ENCODE measurements at places on chromosomes 7 and 10.
A peak's percentile ranks its signal among the peaks of the same experiment; 100 is the strongest.

- peak; percentile 92 for DNase-seq
Observed at GRCh38 chr10:31242902-31243301, 76.1 kb upstream of the ZEB1 start.

DNA sequence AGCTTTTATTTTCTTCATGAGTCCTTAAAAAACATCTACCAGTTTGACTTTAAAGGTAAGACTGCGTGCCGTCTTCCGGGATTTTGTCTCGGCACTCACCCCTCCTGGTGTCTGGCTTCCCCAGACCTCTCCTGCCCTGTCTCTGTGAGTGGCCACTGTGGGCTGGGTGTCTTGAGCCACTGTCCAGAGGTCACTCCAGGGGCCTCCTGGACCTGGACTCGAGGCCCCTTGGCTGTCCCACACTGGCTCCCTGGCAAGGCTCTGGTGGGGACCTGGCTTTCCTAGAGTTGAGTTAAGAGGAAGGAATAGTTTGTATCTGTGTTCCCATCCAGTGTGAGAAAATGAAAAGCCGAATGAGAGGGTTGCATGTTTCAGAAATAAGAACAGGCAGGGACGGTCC, 95.5 kb downstream of the NKX6-2 start:
- no peak for DNase-seq

DNA sequence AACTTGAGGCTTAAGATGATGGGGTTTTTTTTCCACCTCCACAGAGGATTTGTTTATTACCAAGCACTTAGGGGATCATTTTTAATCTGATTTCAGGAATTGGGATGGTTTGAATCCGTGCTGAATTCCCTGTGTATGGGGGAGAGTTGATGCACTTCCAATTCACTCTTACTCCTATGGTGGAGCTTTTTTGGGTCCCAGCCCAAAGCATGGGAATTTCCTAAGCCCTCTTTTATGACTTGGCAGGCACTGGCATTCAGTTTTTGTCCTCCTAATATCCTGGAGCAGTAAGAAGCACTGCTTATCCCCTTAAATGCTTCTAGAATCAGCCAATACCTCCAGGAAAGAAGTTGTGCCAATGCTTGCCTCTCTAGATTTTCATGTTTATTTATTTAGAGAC, 78.7 kb downstream of the HYCC1 start:
- DNase-seq = no peak

DNA sequence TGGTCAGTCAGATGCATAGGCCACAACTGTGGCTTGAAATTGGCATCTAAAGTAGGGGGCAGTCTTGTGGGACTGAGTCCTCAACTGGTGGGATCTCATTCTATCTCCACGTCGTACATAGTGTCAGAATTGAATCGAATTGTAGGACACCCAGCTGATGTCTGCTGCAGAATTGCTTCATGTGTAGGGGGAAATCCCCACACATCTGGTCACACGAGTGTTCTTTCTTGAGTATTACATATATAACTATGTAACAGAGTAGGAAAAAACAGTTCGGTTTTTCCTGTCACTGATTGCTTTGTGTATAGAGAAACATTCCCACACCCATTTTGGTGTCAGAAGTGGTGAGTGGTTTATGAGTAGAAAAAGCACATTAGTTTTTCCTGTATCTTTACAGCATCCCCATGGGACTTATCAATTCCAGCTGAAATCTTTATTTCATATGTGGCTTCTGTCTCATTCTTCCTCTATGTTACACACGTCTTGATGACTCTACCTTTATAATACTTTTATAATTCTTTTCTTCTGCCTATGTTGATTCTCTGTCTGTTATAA, 79.4 kb upstream of the PCGF5 start:
- DNase-seq = no peak

DNA sequence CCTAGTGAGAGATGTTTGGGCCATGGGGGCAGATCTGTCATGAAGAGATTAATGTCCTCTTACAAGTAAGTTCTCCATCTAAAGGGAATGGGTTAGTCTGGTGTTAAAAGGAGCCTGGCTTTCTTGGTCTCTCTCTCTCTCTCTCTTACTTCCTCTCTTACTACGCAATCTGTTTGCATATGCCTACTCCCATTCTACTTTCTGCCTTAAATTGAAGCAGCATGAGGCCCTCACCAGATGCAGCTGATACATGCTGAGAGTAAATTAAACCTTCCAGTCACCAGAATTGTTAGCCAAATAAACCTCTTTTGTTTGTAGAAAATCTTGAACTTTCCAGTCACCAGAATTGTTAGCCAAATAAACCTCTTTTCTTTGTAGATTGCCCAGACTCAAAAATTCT, 884.1 kb downstream of the NRG3 start:
- no peak for DNase-seq

DNA sequence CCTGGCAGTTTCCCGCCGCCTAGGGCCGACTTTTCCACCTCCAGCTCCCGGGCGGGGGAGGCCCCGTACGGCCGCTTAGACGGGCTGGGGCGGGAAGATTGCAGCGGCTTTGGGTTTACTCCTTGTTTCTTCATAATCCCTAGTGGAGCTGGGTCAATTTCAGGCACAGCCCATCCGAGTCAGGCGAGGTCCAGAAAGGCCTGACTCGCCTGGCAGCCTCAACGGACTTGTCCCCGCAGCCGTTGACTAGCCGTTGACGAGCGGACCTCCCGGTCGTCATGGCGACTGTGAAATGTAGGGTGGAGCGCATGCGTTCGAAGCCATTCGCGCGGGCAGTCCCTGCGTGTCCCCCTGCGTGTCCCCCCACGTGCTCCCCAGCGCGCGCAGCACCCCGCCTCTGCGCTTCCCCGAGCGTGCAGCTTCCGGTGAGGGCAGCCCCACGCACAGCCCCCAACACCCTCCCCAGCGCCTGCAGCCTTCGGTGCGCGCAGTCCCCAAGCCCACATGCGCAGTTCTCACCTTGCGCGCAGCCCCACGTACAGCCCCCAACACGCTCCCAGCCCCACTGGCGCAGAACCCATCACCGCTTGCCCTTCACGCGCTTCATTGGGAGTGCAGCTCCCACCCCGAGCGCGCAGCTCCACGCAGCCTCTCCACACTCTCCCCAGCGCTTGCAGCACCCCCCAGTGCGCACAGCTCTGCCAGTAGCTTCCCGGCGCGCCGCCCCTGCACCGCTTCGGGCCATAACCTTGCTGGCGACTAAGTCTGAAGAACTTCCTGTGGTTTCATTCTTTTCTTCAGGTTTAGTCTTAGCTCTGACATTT, 67.8 kb downstream of the TBX20 start:
- DNase-seq = no peak

- DNase-seq = no peak
Observed at GRCh38 chr7:8511855-8512254, 78.4 kb downstream of the NXPH1 start.

- DNase-seq = no peak
Observed at GRCh38 chr10:79995979-79996634, 47.2 kb upstream of the SFTPD start.

- no peak for DNase-seq
Observed at GRCh38 chr10:22320591-22321155, at the start of gene BMI1. BMI1 (plus strand) TSS chr10:22321099; CDS start chr10:22326450, 5,351 bp downstream.

DNA sequence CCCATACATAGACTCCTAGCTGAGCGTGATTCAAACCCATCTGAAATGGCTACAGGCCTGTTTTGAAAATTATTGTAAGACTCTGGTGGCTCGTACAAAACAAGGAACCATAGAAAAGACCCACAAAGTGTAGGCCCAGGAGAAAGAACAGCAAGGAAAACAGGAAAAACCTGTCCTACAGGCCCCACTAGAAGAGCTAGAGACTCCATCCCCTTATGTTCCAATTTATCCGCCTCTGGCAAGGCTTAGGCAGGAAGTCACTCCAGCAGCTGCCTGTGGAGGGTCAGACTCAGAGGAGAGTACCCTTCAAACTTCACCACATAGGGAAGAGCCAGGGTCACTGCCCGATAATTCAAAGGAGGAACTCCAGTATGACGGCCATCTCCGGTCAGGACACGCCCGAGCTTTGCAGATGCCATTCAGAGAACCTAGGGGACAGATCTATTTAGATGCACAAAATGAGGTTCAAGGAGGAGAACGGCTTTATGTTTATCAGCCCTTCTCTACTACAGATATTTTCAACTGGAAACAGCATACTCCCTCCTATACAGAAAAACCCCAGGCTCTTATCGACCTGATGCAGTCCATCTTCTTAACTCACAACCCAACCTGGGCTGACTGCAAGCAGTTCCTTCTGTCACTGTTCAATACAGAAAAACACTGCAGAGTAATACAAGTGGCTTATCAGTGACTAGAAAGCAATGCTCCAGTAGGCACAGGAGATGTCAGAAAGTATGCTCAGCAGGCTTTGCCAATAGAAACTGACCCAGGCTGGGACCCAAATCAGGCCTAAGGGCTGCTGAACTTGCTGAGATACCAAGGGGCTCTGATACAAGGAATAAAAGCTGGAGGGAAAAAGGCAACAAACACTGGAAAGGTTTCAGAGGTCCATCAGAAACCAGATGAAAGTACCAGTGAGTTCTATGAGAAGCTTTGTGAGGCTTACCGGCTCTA, 8.6 kb upstream of the ZNF33B start:
- DNase-seq = no peak

DNA sequence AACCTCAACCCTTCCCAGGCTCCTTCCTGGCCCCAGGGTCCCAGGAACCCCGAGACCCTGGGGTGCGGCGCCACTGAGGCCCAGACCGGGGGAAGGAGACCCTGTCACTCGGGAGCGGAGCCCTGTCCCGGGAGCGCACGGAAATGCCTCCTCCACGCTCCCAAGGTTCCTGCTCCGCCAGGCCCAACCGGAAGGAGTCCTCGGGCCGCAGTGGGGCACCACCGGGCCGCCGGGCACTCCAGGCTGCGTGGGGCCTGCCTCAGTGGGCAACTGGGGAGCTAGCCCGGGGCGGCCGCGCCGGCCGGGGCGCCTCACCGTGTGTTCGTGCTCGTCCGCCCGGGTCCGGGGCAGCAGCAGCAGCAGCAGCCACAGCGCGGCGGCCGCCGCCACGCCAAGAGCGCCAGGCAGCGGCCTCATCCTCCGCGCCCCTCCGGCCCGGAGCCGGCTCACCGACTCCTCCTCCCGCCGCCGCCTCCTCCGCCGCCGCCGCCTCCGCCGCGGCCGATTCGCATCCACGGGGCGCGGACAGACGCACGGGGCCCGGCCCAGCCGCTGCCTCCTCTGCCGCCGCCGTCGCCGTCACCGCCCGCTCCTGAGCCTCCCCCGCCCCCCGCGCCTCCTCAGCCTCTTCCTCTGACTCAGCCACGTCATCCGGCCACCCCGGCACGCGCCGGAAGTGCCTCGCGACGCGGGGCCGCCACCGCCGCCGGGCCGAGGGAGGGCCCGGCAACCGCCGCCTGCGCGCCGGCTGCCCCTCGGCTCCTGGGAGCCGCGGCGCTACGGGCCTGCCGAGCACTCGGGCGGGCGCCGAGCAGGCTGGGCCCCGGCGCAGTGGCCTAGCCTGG, at the start of gene TM9SF3:
TSS of gene TM9SF3 (minus strand) at position 594 of the 845 bp plus-strand sequence. CDS start at position 417, 177 bp downstream.
- DNase-seq = peak; percentile 71

- DNase-seq = peak; percentile 83
Observed at GRCh38 chr7:107948645-107949442, 54.1 kb downstream of the LAMB1 start.

GRCh38 chr7:5064391-5065106, 18.9 kb downstream of the RBAK start:
- no peak for DNase-seq

GRCh38 chr7:140877249-140877524, 47.5 kb downstream of the BRAF start:
- DNase-seq = no peak

DNA sequence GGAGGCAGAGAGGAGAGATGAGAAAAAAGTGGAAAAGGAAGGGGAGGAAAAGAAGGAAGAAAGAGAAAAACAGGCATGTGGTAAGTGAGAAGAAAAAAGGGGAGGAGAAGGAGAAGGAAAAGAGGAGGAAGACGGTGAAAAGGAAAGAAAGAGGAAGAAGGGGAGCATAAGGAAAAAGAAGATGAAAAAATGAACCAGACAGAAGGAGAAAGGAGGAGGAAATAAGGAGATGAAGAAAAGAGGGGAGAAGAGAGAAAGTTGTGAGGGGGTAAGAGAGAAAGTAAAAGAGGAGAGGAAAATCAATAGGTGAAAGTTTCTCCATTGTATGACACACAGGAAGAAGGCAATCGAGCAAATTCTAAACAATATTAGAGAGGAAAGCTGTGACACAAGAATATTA, 663.8 kb downstream of the GRID1 start:
- no peak for DNase-seq

DNA sequence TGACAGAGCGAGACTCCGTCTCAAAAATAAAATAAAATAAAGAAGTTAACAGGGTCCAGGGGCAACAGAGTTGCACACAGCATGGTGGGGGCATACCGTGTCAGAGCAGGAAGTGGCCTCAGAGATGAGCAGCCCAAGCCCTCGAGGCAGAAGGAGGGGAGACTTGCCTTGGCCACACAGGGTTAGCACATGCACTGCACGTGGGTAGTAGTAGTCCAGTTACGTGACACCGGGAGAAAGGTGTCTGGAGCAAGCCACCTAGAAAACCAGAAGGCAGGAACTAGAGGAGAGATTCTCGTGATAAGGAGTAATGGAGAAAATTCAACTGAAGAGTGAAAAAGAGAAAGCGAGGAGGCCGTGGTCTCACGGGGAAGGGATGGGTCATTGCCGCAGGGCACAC, 9.8 kb upstream of the DENND2A start:
- DNase-seq = no peak

DNA sequence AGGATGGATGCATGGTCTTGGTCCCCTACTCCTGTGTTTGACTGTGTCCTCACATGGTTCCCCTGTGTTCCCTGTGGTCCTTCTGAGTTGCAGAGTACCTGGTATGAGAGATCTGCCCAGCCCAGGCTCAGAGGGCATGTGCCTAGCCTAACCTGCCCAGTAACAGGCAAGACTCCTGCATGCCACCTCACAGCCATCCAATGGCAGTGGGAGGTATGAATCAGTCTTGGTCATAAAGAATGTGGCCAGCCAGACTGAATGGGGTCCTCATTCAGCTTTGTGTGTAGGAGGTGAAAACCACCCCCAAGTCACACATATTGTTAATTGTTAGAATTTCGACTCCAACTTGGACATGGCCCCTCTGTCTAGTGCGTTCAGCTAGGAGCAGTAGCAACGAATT, 17.2 kb upstream of the GPR158 start:
- no peak for DNase-seq

DNA sequence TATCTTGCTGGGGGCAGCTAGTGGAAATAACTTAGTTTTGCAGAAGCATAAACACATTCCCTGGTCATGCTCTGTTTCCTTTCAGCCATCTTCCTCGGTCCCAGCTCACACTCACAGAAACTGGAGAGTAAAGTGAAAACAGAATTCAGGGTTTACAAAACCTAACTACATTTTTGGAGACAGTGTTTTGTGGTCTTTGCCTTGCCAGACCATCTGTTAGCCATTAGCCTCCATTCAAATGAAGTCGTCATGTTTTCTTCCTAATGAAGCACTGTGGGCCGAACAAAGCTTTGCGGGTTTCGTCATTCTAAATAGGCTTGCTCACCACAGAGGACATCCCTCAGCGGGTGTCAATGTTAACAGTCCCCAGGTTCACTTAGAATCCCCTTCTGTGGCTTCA, 214.6 kb upstream of the TMEM72 start:
- DNase-seq = peak; percentile 90

- DNase-seq = no peak
Observed at GRCh38 chr7:130446259-130446658, 5.4 kb upstream of the CEP41 start.

GRCh38 chr10:79431891-79432831, 13.3 kb downstream of the ZCCHC24 start:
- no peak for DNase-seq

GRCh38 chr7:14841086-14841485, 61.5 kb downstream of the DGKB start:
- DNase-seq = no peak

GRCh38 chr10:30158325-30158960, 99.1 kb upstream of the JCAD start:
- no peak for DNase-seq
